ENCODE measurements at places on chromosomes 1 and 21.

DNA sequence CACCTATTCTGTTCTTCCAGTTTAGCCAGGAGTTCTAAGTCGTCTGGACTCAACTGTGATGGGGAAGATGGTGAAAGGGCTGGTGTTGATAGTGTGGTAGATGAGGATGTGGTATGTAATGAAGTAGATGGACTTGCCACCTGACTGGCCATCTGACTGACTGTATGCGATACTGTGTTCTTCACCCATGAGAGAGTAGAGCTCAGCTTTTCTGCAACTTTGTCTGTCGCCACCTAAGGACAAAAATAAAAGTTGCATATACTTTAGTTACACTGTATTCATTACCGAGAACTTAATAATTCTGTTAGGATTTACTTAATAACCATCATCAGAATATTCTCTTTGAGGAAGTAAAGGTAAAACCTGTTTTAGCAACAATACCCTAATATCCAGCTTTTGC is 48.5 kb downstream of the EVI5 start:
- peak; percentile 32 for DNase-seq

- no peak for DNase-seq
These were observed 141.3 kb downstream of the NRIP1 start for GRCh38 chr21:14923468-14923867.

- DNase-seq: no peak
These were observed 122.3 kb downstream of the DISC1 start for GRCh38 chr1:231748760-231749415.

- DNase-seq: peak; percentile 44
These were observed 50.2 kb downstream of the KCNJ6 start for GRCh38 chr21:37866027-37866426.

GRCh38 chr1:51433972-51434510 is 85.0 kb downstream of the EPS15 start:
- no peak for DNase-seq

GRCh38 chr1:2611621-2612437 is 21.0 kb downstream of the MMEL1 start:
- DNase-seq: no peak

- DNase-seq: no peak
These were observed 31.1 kb upstream of the ARHGEF16 start for GRCh38 chr1:3423245-3423829.

GRCh38 chr1:7108251-7108650 is 323.0 kb downstream of the CAMTA1 start:
- DNase-seq: no peak

DNA sequence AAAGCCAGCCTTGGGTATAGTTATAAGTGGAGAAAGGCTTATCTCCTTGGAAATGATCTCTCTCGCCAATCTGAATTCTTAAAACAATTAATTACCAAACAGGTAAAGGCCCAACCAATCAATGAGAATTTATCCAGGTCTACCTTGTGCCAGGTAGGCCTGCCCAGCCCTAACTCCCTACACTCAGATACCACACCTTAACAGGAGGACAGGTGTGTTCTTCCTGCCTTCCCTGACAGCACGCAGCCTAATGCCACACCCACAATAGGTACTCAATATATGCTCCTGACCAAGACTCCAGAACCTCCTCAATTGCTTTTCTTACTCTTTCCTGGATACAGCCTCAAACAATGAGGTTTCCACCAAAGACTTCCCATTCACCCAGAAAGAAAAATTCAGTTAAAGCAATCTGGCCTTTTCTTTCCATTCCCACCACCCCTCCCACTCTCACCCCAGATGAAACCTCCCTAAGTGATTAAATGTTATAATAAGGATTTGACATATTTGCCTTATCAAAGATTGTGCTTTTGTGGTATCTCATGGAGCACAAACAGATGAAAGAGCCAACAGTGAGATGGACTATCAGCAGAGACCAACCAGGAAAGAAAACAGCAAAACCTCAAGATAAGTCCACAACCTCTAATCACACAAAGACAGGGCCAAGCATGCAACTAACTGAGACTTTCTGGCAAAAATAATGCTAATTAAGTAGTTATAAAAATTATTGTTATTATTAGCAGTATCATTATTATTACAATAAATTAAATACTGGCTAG is 25.6 kb downstream of the TRABD2B start:
- no peak for DNase-seq

GRCh38 chr1:1906185-1907097 is 8.6 kb upstream of the CALML6 start:
- peak; percentile 77 for DNase-seq

DNA sequence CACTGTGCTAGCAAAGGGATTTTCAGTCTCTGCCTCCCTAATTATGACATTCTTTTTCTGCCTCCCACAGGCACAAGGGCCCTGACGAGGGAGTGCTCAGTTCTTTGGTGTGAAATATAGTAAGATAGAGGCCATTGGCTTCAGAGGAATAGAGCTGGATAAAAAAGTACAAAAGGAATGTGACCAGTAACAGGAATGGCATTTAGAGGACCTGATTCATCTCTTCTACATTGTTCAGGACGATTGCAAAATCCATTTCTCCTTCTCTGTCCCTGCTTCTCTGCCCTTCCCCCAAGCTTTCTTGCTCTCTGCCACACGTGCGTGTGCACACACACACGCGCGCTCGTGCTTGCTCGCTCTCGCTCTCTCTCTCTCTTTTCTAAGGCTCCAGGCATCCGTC is 668.2 kb downstream of the KIF26B start:
- DNase-seq: peak; percentile 96

DNA sequence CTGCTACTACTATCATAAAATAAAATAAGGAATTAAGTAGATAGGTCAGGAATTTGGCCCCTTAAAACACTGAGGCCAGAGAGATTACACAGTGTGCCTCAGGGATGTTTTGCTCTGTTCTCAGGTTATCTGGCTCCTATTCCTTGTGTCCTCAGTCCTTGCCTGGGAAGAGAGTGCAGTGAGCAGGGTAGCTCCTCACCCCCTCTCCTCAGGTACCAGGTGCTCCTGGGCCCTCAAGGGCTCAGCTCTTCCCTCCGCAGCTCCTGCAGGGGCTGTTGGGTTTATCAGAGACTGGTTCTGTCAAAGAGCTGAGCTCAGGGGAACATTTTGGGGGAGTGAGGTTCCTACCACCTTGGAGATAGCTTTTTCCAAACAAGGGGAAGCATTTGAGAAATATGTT is 20.1 kb upstream of the COQ8A start:
- DNase-seq: no peak

DNA sequence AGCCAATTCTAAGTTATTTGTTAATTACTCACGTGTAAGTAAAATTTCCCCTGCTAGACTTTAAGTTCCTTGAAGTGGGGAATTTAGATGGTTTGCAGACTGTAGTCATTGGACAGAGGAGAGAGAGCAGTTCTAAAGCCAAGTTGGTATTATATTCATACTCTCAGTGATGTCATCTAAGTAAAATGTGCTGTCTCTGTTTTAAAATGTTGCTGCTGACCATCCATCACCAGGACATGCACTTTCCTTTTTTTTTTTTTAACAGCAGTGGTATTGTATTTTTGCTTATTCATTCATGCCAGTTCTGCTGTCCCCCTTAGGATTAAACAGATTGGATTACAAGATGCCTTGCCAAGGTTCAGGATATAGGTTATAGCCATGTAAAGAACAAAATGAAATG is 2.3 kb downstream of the TTLL7 start:
- peak; percentile 33 for DNase-seq

DNA sequence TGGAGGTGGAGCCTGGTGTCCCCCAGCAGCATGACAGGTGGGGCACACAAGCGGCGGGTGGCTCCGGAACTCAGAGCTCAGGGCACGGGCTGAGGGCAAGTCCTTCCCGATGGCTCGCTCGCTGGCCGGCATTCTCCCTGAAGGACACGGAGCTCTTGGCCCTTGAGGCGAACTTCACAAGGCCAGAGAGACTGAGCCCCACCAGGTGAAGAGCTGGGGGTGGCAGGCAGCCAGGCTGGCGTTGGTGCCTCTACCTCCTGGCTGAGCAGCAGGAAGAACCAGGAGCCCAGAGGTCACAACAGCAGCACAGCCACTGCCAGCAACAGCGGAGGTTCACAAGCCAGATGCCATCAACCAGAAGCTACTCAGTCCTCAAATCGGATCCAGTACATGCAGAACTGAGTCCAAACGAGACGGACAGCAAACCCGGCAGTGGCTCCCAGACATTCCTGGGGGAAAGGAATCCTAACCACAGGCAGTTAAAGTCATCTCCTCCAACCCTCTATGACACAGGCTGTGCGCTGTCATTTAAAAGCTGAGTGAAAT is 54.1 kb downstream of the NPHP4 start:
- peak; percentile 19 for DNase-seq

DNA sequence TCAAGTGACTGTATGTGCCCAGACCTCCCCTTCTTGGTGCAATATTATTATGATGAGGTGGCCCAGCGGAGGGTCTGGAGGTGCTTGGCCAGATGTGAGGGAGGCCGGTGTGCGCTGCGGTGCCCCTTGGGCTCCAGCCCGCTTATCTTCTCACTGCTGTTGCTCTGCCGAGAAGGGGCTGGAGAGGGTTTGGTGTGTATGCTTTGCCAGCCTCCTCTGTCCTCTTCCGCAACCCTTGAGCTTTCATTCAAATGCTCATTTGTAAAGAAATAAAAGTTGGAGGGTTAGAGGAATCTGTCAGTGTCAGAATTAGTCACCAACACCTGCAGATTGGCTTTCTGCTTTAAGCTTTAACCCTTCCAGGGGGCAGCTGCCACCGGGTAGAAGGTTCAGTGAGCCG is 19.7 kb downstream of the RNF220 start:
- no peak for DNase-seq
